ENCODE measurements at places on chromosomes 5 and 9. TPM values are rescaled to one million over a fixed set of nuclear protein-coding genes. Genes with fewer than 3 reads are reported as not detected.

Gene MVB12B
- 10.1 TPM for total RNA-seq

Gene MAN1B1
- total RNA-seq, result 69.2 TPM

Gene SLC36A3
- total RNA-seq, result not detected

Gene FSD1L
- 3.6 TPM for total RNA-seq

Gene SERINC5
- 14.7 TPM for total RNA-seq
